T-cell (primary cell): ENCODE measurements at places on chromosomes 4 and X. TPM values are rescaled to one million over a fixed set of nuclear protein-coding genes. Genes with fewer than 3 reads are reported as not detected.

DNA sequence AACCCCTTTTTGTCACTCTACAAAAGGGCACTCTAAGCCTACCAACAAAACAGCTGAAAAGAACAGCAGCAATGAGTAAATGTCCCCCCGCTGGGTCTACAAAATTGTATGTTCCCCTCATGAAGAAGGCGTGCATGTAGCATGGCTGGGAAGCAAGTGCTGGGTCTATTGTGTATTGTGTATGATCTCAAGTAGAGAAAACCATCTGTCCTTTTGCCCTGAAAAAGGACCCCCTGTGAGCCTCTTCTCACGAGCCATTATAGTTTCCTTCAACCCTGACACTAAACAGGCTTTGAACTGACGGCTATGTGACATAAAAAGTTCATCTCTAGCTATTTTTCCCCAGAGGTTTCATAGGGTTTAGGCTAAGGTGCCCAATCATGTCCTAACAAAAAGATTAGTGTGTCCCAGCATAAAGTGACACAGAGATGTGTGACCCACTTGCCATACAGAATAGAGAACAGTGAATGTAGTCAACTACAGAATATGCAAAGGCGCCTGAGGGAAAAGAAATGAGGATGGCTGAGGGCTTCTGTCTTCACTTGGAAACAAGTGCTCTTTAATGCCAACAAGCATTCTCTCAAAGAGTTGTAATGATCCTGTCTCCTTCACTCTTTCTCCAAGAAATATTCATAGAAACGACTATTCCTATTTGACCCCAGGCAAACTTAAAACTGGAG, 27.3 kb downstream of the COL25A1 start:
- H3K27ac ChIP-seq, result no peak overlapping the region
- no peaks in the 10 kb centered on the region for H3K4me1 ChIP-seq
- no peaks in the 10 kb centered on the region for H3K27me3 ChIP-seq
- H3K4me3 ChIP-seq, result no peak overlapping the region
- H3K36me3 ChIP-seq, result no peaks in the 10 kb centered on the region

GRCh38 chrX:35743331-35743730, 54.8 kb upstream of the MAGEB16 start:
- no peaks in the 10 kb centered on the region for H3K4me1 ChIP-seq
- H3K4me3 ChIP-seq, result no peak overlapping the region
- H3K36me3 ChIP-seq, result no peaks in the 10 kb centered on the region
- no peak overlapping the region for H3K27ac ChIP-seq
- H3K27me3 ChIP-seq, result no peaks in the 10 kb centered on the region

Gene ZCCHC18
- 10.3 TPM for total RNA-seq

DNA sequence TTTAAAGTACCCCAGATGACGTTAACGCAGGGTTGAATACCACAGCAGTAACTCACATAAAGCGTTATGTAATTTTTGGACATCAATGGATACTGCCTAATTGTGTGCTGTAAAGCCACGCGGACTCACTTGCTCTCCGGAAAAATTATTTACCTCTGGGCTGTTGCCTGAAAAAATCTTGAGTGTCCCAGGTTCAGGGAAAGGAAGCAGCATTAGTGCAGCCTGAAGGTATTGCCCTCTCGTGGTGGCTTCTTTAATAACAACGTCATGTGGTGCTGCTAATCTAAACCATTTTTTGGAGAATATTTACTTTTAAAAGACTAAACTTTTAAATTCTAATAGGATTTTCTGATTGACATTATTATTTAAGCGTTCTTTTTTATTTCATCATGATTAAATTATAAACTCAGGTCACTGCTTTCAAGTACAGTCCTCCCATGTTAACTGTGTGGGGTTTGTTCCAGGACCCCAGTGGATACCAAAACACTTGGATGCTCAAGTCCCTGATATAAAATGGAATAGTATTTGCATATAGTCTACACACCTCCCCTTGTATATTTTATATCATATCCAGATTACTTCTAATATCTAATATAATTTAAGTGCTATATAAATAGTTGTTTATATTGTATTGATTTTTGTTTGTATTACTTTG, 384.8 kb downstream of the FAM133A start:
- no peak for DNase-seq
- H3K4me1 ChIP-seq, result no peaks in the 10 kb centered on the region
- no peak overlapping the region for H3K27ac ChIP-seq
- H3K27me3 ChIP-seq, result no peaks in the 10 kb centered on the region

Gene VCX3A
- total RNA-seq, result not detected

Gene TCEAL1
- total RNA-seq, result 5.6 TPM

- no peak for DNase-seq
- no peak overlapping the region for H3K4me3 ChIP-seq
- no peak overlapping the region for H3K27ac ChIP-seq
- no peaks in the 10 kb centered on the region for H3K27me3 ChIP-seq
- H3K4me1 ChIP-seq, result no peaks in the 10 kb centered on the region
Measured at GRCh38 chr4:42824278-42824977, 68.1 kb upstream of the GRXCR1 start.

DNA sequence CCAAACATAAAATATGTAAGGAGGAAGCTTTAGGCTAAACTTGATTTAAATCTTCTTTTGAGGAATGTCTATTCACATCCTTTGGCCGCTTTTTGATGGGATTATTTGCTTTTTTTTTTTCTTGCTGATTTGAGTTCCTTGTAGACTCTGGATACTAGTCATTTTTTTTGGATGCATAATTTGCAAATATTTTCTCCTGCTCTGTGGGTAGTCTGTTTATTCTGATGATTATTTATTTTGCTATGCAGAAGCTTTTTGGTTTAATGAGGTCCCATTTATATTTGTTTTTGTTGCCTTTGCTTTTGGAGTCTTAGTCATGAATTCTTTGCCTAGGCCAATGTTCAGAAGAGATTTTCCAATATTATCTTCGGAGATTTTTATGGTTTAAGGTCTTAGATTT, 144.9 kb downstream of the MAGEC2 start:
- H3K27ac ChIP-seq, result no peak overlapping the region
- no peaks in the 10 kb centered on the region for H3K36me3 ChIP-seq
- no peak for DNase-seq
- H3K4me1 ChIP-seq, result no peaks in the 10 kb centered on the region
- H3K27me3 ChIP-seq, result no peaks in the 10 kb centered on the region
- no peak overlapping the region for H3K4me3 ChIP-seq

GRCh38 chr4:78325271-78326157, 226.1 kb upstream of the ANXA3 start:
- no peaks in the 10 kb centered on the region for H3K4me1 ChIP-seq
- H3K4me3 ChIP-seq, result no peak overlapping the region
- no peak for DNase-seq

Gene KLHL34
- total RNA-seq, result 2.7 TPM

DNA sequence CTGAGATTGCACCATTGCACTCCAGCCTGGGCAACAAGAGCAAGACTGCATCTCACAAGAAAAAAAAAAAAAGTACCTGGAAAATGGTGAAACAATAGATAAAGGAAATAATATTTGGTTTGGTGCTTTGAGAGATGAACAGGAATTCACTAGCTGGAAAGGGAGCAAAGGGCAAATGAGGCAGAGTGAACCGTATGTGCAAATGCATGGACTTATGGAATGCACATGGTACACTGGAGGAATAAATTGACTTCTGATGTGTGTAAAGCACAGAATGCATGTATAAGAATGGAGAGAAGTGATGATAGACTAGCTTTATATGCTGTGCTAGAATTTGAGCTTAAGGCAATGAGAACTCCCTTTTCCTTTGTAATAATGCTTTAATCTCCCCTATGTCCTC, 413.3 kb downstream of the SPRY1 start:
- H3K4me3 ChIP-seq, result no peak overlapping the region
- no peak for DNase-seq
- H3K27ac ChIP-seq, result no peak overlapping the region
- no peaks in the 10 kb centered on the region for H3K36me3 ChIP-seq

DNA sequence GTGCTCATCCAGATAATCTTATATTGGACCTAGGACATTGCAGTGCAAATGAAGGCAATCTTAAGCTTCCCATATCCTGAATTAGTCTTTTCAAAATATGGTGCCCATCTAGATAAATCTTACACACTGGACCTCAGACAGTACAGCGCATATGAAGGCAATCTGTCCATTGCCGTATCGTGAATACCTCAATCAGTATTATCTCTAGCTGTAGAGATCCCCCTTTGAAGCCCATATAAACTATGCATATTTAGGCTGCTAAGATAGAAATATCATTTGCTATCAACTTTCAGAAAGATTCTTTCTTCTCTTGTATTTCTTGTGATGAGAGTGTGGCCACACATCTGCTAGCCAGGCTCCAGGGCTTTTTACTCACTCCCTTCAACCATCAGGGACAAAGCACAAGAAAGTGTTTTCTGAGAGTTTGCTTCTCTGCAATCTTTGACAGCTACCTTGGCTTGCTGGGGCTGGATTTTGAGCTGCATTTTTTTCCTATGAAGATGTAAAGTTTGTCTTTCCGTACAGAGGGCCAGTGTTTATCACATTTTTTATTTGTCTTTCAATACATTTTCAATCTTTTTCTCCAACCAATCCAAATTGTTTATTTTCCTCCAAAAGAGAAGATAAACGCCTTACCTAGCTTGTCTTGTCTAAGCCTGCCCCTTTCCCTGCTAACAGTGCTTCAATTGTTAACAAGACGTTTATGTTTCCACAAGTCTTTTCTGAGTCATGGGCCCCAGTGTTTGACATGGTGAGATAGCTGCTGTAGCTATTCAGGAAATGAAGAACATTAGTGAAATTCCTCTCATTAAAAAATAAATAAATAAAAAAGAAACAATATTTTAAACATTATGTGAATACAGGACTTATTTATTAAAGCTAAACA, 57.6 kb upstream of the FAT1 start:
- H3K36me3 ChIP-seq, result no peaks in the 10 kb centered on the region
- no peaks in the 10 kb centered on the region for H3K4me1 ChIP-seq
- H3K4me3 ChIP-seq, result no peak overlapping the region
- H3K27ac ChIP-seq, result no peak overlapping the region
- DNase-seq, result no peak

GRCh38 chrX:31608638-31609037, 536.8 kb upstream of the FTHL17 start:
- no peak for DNase-seq
- no peaks in the 10 kb centered on the region for H3K27me3 ChIP-seq
- H3K4me3 ChIP-seq, result no peak overlapping the region
- H3K4me1 ChIP-seq, result no peaks in the 10 kb centered on the region
- H3K27ac ChIP-seq, result no peak overlapping the region
- no peaks in the 10 kb centered on the region for H3K36me3 ChIP-seq

GRCh38 chr4:113122066-113122465, 72.6 kb downstream of the ANK2 start:
- no peak overlapping the region for H3K4me3 ChIP-seq
- H3K4me1 ChIP-seq, result no peaks in the 10 kb centered on the region
- H3K27me3 ChIP-seq, result peaks cover under 1% of the 10 kb centered on the region
- no peak overlapping the region for H3K27ac ChIP-seq
- H3K36me3 ChIP-seq, result no peaks in the 10 kb centered on the region

DNA sequence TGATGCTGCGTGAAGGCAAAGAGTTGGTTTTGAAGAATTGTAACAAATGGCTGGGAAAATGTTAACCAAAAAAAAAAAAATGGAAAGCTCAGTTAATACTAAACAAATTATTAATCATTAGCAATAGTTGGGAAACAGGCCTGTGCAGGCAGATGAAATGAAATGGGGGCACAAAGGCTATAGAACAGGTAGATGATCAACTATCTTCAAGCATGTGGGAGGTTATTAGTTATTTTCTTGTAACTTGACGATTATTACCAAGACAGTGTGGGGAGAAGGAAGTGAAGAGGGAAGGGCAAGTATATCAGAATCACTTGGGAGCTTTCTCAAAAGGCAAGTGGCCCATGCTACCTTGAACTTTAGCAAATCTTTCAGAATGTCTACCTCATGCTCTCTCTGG, 351.9 kb downstream of the BCOR start:
- no peak overlapping the region for H3K27ac ChIP-seq
- peaks cover 8% of the 10 kb centered on the region for H3K4me1 ChIP-seq
- H3K4me3 ChIP-seq, result no peak overlapping the region
- no peaks in the 10 kb centered on the region for H3K36me3 ChIP-seq

DNA sequence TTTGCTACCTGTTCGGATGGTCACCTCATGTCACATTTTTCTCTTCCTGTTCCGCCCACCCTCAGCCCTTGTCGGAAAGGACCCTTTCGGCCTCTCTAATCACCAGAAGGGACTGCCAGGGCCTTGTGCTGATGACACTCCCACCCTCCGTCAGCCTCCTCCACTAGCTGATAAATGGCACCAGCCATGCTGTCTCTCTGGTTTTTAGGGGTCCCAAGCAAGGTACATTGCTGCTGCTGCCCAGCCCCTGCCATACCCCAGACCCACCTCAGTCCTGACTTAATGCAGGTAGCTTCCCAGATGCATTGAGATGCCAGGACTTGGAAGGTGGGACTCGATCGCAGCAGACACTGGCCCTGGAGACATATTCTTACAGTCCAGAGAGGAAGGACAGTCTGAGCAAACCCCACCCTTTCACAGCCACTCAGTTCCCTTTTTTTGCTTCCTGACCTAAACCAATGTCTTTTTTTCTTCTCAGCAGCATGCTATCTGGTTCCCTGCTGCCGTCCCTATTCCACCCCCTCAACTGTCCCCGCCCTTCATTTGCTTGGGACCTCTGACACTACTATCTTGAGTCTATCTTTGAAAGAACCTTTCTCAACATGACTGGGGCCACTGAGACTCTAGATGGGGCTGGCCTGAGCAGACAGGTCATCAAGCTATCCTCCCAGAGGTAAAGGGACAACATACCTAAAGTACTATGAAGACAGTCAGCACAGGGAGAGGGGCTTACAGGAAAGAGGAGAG, at the start of gene BTK:
BTK (minus strand) TSS at position 397 of the 747 bp plus-strand sequence. CDS start 10,907 bp downstream, outside the sequence.
- H3K27ac ChIP-seq, result no peak within 1 kb of the TSS
- no peak within 1 kb of the TSS for H3K4me3 ChIP-seq
- H3K36me3 ChIP-seq, result no peaks in the 10 kb centered on the region
- DNase-seq, result no peak
- H3K27me3 ChIP-seq, result no peaks in the 10 kb centered on the region

- H3K36me3 ChIP-seq, result no peaks in the 10 kb centered on the region
- H3K4me1 ChIP-seq, result no peaks in the 10 kb centered on the region
- H3K4me3 ChIP-seq, result no peak overlapping the region
- no peak overlapping the region for H3K27ac ChIP-seq
Measured at GRCh38 chrX:105876658-105877057, 54.3 kb downstream of the NRK start.

DNA sequence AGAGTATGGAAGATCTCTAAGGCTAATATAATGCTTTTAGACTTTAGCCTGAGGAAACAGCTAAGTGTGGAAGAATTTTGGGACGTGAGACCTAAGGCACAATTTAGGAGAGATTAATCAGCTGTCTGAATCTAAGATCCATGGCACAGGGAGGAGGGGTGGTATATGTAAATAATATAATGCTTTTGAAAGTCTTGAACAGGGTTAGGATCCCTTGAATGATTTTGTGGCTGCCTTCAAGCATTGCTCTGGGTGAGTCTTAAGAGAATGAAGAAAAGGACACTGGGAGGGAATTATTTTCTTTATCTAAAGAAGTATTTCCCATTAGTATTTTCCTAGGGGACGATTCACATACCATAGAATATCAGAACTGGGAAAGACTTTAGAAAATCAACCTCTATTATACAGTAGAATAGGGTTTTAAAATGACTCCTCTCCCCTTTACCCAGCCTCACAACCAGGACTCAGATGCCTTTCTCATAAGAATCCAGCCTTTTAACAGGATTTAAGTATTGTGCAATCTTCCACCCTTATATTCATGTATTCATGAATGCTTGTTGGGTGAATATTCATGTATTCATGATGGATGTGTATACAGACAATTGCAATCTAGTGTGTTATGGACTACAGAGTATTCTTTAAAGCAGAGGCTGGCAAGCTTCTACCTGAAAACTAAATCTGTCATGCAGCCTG, 664.2 kb upstream of the CPEB2 start:
- no peaks in the 10 kb centered on the region for H3K36me3 ChIP-seq
- DNase-seq, result no peak
- no peaks in the 10 kb centered on the region for H3K4me1 ChIP-seq
- no peak overlapping the region for H3K27ac ChIP-seq
- H3K27me3 ChIP-seq, result no peaks in the 10 kb centered on the region
